Stimulated activated CD4-positive, alpha-beta T cell treated with anti-CD3 and anti-CD28 coated beads, Interleukin-12 subunit alpha, Interleukin-12 subunit beta, amount 100 ng/mL, for 48 hours (primary cell): ENCODE measurements at places on chromosomes 3 and 15.

GRCh38 chr15:91376038-91376437 lies 276.0 kb downstream of the SV2B start:
- DNase-seq, result no peak

GRCh38 chr3:54940971-54941370 lies 13.1 kb upstream of the LRTM1 start:
- DNase-seq, result no peak

GRCh38 chr15:99135194-99135593 lies 30.3 kb downstream of the SYNM start:
- DNase-seq, result no peak

DNA sequence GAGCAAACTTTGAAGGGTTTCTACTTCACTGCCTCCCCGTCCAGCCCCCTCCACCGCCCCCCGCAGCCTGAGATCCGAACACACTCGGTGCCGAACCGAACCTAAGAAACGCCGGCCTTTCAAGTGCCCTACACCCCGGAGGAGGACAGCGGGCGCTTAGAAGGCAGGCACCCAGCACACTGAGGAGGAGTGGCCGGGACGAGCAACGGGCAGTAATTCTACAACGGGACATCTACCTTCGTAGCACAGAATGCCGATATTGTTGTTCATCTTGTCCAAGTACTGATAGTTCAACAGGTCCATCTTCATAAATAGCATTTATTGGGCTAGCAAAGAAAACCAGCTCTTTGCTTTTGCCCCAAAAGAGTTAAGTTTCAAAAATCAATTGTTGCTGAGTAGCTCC lies 513 bp downstream of the VGLL4 start:
- no peak for DNase-seq

DNA sequence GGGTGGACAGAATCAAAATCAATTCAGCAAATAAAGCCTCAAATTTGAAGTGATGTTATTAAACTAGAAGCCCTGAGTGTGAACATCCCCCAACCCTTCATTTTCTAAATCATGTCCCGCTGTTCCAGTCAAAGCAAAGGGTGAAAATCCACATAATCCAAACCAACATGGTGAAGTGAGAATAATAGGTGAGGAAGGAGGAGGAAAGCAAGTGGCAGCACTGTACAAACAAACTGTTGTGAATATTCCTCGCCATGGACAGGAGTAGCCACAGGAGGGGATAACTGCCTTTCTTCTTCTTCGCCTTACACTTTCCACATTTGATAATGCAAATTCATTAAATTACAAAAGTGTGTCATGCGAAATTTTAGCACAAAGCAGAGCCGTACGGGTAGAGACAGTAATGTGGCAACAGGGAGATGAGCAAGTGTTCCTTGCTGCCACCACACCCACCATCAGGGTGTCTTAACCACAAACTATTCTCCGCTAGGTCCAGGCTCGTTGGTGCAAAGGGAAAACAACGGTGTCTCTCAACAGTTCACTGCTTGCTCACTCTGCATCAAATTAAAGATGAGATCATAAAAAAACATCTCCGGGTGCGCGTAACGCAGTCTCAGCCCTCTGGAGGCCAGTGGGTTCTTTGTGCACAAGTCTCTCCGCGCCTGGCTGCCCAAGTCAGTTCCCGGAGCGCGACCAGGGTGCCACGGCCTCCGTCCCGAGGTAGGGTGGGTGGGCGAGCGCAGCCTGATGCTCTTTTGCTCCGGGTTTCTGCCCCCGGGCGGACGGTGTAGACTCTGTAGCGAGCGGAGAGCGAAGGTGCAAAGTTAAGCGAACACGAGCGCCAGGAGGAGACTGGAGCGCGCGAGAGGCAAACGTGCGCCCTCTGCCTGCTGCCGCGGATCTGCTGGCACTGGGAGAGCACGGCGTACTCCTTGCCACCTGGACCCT lies 6.7 kb downstream of the EPHA3 start:
- no peak for DNase-seq

GRCh38 chr15:29442532-29442931 lies 172.9 kb upstream of the NSMCE3 start:
- no peak for DNase-seq

DNA sequence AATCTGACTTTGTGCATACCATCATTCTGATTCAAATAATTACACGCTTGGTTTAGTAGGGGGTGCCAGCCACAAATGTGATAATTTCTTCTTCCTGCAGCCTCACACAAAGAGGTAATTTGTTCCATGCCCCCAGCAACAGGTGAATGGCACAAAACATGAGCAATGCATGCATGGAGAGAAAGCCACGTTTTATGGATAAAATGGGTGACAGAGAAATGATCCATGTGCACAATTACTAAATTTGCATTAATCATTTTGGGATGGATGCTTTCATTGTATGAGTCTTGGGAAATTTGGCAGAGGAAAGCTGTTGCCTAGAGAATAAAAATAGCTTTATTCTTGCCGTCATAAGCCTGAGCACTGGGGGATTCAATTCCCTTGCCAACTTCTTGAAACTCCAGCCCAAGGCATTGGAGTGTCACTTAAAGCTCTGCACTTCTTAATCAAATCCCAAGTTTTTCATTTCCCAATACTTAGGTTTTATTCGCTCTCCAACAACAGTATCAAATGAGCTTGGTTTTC lies 411.6 kb downstream of the GBE1 start:
- no peak for DNase-seq

DNA sequence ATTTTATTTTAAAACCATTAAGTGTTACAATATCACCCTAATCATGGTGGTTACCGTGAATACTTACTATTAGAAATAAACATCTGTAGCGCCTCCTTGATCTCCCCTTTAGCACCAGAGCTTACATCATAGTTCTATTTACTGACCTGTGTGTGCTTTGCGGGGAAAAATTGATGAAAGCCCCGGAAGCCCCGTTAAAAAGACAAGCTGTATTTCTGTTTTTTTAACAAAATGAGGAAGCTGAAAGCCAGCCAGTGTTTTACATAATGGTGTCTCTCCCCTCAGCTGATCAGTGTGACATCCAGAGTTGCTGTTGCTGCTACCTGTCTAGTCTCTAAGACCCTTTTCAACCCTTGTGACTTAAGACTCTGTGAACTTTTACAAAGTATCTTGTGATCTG lies 100.8 kb downstream of the OPA1 start:
- DNase-seq, result no peak

DNA sequence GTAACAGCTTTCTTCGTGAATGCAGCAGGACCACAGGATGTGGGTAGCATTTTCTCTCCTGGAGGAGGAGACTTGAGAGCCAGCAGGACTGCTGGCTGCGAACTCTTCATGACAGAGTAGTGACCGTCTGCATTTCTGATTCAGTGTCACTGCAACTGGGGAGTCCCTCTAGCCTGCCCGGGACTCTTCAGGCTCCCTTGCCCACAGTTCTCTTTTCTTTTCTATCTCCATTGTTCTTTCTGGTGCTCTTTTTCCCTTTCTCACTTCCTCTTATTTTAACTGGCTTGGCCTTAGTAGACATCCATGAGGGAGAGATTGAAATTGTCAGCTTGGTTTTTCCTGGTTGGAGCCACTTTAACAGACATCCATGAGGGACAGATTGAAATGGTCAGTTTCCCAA lies 49.9 kb upstream of the P2RY1 start:
- no peak for DNase-seq

GRCh38 chr3:73426606-73427005 lies 198.1 kb downstream of the PDZRN3 start:
- DNase-seq, result no peak

- DNase-seq, result no peak
Observed at GRCh38 chr3:31848911-31849310, 132.2 kb downstream of the OSBPL10 start.

DNA sequence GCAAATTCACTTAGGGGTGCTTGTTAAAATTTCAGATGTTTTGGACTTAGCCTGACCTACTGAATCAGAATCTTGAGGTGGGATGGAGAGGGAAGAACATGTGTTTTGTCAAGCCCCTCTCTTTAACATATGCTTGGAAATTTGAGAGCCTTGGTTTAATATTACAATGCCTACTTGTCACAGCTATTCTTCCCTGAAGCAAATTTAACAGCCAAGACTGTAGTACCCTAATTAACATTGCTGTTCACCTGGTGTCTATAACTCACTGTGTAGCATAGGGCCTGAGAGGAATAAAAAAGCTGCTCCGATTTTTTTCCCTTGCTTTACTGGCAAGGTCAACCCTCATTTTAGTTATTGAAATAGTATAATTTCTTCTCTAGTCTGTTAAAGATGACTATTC lies 880.1 kb downstream of the CADM2 start:
- DNase-seq, result no peak

GRCh38 chr3:105662306-105662705 lies 206.5 kb downstream of the CBLB start:
- DNase-seq, result no peak

DNA sequence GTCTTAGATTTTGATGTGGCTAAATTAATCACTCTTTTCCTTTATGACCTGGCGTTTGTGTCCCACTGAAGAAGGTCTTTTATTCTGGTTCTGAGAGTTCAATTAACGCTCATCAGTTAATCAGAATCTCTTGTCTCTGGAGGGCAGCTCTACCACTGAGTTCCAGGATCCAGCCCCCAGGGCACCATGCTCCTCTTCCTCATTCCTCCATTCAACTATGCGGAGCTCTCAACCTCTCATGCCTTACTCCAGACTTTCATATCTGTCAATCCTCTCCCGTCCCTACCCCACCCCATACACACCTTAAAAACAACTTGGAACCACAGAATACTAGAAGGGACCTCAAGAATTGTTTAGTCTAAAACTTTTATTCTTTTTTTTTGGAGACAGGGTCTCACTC lies 4.8 kb upstream of the ABHD5 start:
- no peak for DNase-seq

- DNase-seq, result no peak
Observed at GRCh38 chr15:70311821-70312220, 214.1 kb upstream of the TLE3 start.

DNA sequence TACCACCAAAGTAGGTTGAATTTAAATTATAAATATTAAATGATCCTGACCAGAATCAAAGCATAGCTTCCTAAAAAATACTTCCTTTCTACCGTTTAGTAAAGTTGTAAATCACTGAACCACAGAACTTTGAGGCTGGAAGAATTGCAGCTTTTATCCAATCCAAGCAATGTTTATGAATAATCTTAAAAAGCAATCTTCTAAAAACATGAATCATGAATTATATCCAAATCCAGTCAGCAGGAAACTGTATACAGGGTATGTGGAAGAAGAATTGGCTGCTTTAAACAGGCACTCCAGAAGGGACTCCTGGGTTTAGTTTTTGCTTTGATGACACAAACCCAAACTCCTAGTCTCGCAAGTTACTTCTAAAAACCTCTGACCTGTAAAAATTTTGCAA lies 30.2 kb downstream of the HEG1 start:
- no peak for DNase-seq

DNA sequence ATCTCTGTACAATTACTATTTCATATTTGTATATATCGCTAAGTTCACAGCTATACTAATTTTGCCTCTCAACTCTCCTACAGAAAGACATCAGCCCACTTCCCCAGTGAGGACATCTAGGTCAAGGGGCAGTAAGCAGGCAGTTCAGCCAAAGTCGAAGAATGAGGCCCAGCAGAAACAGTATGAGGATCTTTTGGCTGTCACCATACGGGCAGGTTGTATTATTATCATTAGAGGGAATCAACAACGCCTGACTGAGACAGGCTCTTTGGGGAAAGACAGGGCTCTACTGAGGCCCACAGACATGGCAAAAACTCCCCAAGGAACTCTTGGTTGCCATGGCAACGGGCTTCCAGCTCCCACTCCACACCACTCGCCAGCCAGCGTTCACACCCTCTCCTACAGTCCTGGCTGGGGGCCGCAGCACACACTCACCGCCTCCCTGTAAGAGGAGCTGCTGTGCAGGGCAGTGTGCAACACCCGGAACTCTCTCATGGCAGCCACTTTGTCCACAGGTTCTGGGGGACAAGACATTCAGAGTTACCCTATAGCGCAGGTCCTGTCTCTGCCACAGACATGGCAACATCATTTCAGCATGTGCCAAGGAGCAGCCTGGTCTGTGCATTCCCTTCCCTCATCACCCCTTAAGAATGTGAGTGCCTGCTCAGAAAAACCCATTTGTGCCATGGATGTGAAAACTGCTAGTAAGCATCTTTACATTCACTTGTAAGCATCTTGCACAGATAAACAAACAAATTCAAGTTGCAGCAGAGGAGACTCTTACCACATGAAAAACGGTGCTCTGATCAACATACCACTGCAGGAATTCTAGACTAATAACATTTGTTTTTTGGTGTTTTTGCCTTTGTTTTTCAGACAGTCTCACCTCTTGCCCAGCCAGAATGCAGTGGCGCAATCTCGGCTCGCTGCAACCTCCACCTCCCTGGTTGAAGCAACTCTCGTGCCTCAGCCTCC lies 8.8 kb downstream of the UBL7 start:
- no peak for DNase-seq

GRCh38 chr15:63484433-63485186 lies 19.8 kb upstream of the USP3 start:
- no peak for DNase-seq

GRCh38 chr15:90814191-90814821 lies 54.1 kb upstream of the FURIN start:
- no peak for DNase-seq

GRCh38 chr3:4711680-4711992 lies 218.5 kb downstream of the ITPR1 start:
- DNase-seq, result no peak

DNA sequence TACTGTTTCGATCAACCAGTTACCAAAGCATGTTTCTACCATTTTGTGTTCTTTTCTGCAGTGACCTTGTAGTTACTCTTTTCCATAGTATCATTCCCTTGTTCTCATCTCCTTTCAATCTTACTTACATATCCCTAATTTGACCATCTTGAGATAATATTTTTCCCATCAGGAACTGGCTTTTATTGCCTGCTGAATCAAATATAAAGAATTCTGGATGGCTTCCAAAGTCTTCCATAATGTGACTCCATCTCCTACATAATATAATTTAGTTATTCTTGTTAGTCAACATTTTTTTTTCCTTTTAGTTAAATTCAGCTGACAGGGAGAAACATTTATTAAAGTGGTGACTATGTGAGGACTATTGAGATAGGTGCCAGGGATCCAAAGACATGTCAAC lies 7.0 kb downstream of the USP8 start:
- DNase-seq, result no peak

DNA sequence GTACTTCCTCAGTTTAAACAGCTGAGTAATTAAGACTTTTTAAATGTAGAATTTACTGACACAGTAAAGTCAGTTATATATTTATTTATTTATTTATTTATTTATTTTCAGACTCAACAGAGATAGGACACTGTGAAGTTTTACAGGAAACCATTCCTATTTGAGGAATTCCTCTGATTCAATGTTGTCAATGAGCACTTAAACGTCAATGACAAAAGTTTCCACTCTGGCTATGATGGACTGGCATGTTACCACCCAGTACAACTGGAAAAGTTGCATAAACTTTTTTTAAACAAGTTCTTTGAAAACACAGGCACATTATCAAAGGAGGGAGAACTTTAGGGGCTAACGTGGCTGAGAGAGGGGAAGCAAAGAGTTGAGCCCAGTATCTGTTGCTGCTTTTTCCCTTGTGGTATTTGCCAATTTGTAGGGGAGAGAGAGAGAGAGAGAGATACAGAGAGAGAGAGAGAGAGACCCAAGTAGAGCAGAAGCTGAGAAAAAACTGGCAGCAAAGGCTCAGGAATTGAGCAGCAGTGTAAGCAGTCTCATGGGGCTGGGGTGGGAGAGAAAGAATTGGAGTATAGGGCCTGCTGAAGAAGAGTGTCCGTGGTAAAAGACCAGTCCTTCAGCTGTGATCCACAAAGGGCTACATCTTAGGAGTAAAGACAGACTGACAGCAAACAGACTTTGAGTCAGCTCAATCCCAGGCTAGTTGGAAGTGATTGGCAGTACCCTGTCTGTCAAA lies 18.3 kb upstream of the ACTC1 start:
- DNase-seq, result no peak

- DNase-seq, result no peak
Observed at GRCh38 chr3:13115991-13116390, 42.8 kb upstream of the IQSEC1 start.

- no peak for DNase-seq
Observed at GRCh38 chr15:68557469-68558317, 21.1 kb upstream of the CORO2B start.
